ENCODE measurements at places on chromosomes 11 and 22.

GRCh38 chr22:26941896-26942636, 284.7 kb downstream of the MIAT start:
- no peak for DNase-seq

- DNase-seq = no peak
Measured at GRCh38 chr11:27060816-27061460, 20.3 kb downstream of the BBOX1 start.

GRCh38 chr11:8779107-8779506, 96.5 kb downstream of the RPL27A start:
- no peak for DNase-seq

DNA sequence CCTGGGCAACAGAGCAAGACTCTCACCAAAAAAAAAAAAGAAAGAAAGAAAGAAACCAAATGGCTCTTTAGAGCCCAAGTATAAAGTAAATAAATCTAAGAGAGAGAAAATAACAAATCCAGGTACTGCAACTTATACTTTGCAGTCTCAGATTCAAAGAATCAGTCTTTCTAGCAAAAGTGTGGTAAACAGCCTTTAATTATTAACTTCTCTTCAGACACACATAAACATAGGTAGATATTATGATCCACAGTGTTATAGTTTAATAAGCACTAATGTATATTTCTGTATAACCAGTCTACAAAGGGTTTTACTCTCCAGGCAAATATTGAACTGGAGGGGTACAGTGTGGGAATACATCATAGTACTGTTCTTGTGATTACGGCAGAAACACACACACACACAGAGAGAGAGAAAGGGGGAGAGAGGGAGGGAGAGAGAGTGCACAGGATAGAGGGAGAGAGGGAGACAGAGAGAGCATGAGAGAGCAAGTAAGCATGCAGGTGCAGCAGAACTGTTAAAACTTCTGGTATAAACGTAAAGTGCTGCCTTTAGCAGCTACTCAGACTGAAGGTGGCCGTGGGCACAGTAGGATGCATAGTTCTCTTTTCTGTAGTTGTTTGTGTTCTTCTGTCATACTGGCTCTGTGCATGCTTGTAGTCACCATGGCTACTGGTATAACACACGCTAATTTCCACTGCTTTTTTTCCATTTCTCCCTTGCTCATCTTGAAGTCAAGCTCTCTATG, 32.3 kb downstream of the MTMR2 start:
- DNase-seq = no peak

- DNase-seq = no peak
Measured at GRCh38 chr11:2536440-2536989, 91.7 kb downstream of the KCNQ1 start.

DNA sequence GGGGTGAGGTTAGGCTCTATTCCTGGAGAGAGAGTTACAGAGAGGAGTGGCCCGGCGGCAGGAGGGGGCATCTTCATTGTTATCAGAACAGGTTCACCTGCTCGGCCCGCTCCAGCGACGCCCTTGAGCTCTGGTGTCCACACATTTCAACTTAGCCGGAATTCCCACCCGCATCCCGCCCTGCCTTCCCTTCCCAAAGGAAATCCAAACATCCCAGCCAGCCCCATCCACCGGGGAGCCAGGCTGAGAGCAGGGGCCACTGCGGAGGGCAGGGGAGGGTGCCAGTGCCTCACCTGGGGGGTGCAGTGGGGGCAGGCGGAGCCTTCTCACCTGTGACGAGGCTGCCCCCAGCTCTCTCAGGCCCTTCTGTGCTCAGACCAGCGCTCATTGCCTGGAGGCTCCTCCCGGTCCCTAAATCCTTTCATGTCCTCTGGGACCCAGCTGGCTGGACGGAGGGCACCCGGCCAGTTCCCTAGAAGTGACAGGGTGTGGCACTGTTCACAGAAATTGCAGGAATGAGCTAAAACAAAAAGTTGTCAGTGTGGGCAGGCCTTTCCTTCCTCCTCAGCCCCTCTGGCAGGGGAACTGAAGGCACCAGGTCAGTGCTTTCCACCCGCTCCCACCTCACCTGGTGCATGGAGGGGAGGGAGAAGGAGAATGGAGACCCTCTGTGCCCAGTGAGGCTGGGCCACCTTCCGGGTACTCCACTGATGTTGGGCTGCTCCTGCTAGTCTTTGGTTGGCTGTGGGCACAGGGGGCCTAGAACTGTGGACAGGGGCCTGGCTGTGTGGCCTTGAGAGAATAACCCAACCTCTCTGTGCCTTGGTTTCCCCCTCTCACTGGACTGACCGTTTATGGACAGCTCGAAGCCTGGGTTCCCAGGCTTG, 2.2 kb upstream of the MRGPRG start:
- DNase-seq = no peak

GRCh38 chr22:33835265-33835664, 85.0 kb downstream of the LARGE1 start:
- no peak for DNase-seq

GRCh38 chr11:68658661-68659060, 25.7 kb upstream of the GAL start:
- no peak for DNase-seq

- peak; percentile 19 for DNase-seq
Measured at GRCh38 chr11:104705490-104706190, 192.6 kb downstream of the CASP12 start.

DNA sequence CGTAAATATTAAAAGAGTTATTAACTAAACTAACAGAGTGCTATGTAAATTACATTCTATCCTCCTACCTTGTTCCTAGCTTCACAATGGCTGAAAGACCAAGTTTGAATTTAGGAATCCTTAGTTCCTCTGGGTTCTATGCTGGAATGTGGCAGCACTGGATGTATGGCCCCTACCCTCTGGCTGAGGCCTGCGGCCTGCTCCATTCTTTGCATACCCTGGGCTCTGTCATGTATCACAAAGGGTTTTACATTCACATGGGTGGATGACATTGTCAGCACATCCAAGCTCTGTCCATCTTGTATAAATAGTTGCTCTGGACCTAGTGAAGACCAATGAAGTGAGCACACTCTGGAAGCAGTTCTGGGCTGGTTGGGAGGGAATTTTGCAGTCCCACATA, 54.5 kb downstream of the AASDHPPT start:
- no peak for DNase-seq

GRCh38 chr11:111513240-111513605, 1.0 kb upstream of the BTG4 start:
- DNase-seq = no peak

DNA sequence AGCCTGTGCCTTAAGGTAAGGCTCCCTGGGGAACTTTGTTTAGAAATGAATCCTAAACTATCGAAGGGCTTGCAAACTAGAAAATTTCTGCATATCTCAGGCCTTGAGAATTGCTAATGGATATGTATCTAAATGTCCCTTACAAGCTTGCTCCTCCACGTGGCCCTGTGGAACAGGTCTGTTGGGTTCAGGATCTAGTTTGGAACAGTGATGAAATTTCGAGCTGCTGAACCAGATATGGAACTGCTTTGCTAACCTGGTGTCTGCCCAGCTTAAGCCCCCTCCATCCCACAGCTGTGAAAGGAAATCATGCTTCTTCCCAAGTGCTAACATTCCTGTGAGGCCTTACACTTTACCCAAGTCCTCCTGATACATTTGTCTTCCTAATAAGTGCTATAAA, 11.6 kb downstream of the SREBF2 start:
- no peak for DNase-seq

DNA sequence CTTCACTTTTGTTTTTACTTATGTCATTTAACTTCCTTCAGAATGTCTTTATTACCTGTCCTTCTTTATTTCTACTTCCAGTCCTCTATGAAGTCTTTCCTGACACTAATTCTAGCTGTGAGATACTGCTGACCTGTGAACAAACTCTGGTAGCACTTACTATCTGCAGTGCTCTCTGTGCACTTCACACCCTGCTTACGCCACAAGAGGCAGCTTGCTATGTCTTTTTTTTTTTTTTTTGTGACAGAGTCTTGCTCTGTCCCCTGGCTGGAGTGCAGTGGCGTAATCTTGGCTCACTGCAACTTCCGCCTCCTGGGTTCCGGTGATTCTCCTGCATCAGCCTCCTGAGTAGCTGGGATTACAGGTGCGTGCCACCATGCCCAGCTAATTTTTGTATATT, 10.7 kb downstream of the STIM1 start:
- no peak for DNase-seq

DNA sequence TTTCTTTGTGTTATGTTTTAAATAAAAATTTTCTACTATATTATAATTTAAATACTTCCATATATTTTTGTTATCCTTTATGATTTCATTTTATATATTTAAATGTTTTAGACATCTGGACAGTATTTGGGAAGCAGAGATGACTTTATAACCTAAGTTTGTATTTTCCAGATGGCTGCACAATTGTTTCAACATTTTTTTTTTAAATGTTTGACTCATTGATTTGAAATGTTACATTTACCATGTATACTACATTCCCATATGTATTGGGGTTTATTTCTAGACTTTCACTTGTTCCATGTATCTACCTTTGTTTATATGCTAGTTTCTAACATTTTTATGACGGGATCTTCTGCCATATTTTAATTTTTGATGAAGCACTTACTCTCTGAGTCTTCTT, 766.5 kb downstream of the METTL15 start:
- peak; percentile 9 for DNase-seq

DNA sequence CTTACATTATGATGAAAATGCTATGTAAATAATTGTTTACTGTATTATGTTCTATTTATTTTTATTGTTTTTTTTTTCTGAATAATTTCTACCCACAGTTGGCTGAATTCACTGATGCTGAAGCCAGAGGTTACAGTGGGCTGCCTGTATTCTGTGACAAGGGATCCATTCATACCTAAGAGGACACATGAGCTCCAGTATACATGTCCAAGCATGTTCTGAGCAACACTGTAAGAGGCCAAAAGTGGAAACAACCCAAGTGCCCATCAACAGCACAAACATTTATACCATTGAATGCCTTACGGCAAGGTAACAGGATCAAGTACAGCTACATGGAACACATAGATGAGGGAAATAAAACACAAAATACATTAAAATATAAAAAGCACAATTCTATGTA, 1.4 kb upstream of the SRSF8 start:
- DNase-seq = no peak

DNA sequence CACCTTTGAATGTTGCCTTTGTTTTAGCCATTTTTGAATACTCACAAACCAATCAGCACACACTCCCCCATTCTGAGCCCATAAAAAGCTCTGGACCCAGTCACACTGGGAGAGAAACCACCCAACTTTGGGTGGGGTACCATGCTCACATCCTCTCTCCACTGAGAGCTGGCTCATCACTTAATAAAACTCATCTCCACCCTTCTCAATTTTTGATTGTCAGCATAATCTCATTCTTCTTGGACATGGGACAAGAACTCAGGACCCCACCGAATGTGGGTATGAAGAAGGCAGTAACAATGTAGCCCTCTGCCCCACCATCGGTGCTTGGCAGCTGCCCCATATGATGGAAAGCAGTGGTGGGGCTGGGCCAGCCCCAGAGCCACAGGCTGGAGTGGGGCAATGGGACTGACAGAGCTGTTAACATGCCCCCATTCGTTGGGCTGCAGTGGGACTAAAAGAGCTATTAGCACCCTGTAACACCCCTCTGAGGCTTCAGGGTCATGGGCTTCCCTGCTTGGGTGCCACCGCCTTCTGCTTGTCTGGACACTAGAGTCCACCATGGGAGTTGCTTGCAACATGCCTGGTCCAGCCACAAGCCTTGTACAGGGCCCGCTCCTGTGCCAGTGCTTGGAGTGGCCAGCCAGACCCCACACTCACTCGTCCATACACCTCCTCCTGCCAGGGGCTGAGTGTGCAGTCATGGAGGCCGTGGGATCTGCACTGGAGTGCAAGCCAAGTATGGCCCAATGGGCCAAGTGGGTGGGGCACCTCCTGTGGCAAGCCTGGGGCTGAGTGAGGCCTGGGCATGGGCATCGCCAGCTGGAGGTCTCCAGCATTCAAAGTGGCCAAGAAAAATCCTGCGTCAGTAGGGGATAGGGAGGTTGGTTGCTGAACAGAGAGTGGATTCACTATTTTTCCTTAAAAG, 471.1 kb downstream of the TBC1D22A start:
- DNase-seq = no peak

DNA sequence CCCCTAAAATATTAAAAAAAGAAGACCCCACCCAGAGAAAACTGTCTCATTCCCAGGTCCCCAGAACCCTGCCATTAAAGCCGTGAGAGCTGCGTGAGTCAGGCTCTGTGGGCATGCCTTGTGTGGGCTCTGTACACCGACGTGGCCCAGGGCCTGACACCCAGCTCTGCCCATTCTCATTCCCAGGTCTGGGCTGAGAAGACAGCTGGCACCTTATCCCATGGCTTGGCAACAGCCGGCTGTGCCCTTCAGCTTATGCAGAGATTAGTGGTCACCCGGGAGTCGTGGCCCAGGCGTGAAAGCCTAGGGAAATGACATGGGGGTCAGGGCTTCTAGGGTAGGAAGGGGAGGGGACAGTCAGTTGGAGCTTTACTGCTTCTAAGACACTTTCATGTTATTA, 31.9 kb downstream of the OTOG start:
- DNase-seq = no peak

GRCh38 chr22:45932071-45932470, 44.9 kb downstream of the WNT7B start:
- DNase-seq = peak; percentile 41

GRCh38 chr11:68763181-68763721, 11.9 kb upstream of the TESMIN start:
- peak; percentile 21 for DNase-seq

- DNase-seq = no peak
Measured at GRCh38 chr11:46353698-46354097, 6.4 kb downstream of the DGKZ start.

DNA sequence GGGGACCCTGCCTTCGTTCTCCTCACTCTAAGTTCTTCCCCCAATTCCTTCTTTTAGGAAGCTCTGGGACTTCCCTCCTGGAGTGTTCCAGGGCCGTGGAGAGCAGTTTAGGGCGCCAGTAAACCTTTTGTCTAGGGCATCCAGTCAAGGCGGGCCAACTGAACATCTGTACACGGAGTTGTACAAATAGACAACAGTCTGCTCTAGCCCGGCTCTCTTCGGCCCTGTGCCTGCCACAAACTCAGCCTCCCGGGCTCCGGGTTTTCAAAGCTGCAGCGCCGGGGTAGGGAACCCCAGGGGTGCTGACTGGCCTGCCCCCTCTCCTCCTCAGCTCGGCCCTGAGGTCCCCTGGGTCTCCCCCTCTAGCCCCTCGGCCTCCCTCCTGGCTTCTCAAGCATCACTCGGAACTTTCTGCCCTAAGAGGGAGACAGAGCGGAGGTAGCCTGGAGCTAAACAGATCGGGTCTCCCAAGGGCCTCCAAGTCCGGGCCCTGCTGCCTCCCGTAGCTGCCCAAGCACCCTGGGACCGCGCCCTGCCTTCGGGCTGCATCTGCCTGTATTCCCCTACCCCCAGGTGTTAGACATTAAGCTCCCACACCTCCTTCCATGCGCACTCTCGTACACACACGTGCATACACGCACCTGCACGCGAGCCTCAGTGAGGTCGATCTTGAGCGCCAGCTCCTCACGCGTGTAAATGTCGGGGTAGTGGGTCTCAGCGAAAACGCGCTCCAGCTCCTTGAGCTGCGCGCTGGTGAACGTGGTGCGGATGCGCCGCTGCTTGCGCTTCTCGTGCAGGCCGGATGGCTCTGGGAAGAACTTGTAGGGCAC, 3.3 kb downstream of the PHOX2A start:
- DNase-seq = no peak
